Activated CD4-positive, alpha-beta T cell treated with anti-CD3 and anti-CD28 coated beads, Interleukin-2, Interleukin-4, amounts not matched to agents 100 ng/mL and 50 ng/mL, durations not matched to agents 16 hours and 8 hours (primary cell): ENCODE measurements at places on chromosomes 6 and 20.

- peak; percentile 50 for DNase-seq
These were observed 26.7 kb upstream of the TFAP2B start for GRCh38 chr6:50791900-50792508.

DNA sequence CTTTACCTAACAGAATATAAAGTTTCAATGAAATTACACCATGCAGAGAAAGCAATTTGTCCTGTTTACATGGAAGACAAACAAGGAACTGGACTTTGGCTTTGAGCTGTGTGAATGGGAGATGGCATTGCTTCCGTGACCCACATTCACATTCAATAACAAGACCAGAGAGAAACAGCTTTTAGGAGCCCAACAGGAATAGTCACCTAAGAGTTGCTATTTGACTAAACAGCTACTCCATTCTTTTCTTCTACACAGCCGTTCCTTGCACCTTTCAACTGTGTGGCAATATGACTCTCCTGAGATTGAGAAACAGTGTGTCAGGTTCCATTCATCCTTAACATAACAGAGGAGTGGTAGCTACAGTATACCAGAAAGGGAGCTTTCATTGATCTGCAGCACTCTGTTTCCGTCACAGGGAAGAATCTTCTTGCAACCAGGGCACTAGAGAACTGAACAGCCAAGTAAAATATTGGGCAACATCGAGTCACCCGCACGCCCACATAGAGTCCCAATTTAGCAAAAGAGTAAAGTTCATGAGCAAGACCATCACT is 355.1 kb downstream of the HAO1 start:
- DNase-seq: no peak

- no peak for DNase-seq
These were observed 14.0 kb upstream of the PLCB1 start for GRCh38 chr20:8118039-8118438.

DNA sequence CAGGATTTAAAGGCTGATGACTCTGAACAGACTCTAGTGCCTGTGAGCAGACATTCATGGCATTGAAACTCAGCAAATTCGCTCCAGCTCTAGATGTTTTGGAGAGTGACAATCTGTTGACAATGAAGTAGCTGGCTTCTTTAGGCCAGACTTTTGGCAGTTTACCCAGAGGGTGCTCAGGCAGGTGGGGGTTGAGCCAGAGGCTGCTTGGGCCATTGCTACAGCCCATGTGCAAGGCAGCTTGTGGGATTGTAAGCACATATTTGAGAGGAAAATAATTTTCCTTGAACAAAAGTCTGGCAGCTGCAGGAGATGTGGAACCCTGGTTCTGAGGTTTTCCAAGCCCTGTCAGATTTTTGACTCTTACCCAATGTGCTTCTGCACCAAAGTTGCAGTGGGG is 311.6 kb downstream of the CDC5L start:
- no peak for DNase-seq

DNA sequence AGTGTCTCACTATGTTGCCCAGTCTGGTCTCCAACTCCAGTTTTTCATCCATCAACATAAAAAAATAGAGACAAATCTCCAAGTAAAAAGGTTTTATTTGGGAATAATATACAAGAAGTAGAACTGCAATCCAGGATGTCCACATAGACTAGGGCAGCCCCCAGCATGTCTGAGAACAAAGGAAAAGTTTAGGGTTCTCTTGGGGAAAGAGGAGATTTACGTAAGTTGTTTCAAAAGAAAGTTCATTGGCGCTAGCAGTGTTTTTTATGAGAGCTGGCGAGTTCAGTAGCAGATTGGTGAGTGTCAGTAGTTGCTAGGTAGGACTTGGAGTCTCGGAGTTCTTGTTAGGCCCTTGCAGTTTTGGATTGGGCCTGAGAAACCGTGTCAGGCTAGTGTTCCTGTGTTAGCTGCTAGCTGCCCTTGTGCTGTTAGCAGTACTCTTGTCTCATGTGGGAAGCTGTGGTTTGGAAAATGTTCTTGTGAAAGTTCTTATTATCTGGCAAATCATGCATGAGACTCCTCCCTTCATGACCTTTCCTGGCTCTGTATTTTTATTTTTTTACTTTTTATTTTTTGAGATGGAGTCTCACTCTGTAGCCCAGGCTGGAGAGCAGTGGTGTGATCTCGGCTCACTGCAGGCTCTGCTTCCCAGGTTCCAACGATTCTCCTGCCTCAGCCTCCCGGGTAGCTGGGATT is 24.7 kb downstream of the TTLL9 start:
- DNase-seq: peak; percentile 31

DNA sequence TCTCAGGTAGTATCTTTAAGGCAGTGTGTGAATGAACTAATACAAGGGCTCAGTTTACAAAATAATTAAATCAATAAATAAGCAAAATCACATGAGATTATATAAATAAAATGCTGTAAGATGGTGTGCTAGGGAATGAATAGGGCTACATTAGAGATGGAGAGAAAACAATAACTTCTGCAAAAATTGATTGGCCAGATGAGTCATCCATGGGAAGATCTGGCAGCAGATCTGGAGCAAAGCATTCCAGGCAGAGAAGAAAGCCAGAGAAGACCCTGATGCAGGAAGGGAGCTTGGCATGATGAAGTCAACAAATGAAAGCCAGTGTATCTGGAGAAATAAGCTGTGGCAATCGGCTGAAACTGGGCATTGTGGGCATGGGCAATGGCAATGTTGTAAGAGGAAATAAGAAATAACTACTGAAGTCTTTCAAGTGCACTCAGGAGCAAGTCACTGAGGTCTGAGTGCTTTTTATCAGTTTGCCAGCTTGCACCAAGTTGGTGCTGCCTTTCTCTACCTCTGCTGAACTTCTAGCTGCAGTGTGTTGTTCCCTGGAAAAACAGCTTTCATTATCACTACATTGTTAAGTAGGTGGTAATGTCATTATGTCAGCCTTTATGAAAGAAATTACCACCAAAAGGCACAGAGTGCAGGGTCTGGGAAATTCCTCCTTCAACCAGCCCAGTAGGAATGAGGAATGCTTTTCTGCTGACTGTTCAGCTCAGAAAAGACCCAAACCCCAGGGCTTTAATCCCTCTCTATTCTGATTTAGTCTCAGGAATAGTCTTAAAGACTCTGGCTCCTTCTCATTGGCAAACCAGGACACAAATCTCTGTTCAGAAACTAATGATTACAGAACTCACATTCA is 231.6 kb downstream of the HTR1B start:
- no peak for DNase-seq

- no peak for DNase-seq
These were observed 189.1 kb downstream of the DTNBP1 start for GRCh38 chr6:15473741-15474161.

- no peak for DNase-seq
These were observed 30.3 kb downstream of the STX7 start for GRCh38 chr6:132482581-132482980.

DNA sequence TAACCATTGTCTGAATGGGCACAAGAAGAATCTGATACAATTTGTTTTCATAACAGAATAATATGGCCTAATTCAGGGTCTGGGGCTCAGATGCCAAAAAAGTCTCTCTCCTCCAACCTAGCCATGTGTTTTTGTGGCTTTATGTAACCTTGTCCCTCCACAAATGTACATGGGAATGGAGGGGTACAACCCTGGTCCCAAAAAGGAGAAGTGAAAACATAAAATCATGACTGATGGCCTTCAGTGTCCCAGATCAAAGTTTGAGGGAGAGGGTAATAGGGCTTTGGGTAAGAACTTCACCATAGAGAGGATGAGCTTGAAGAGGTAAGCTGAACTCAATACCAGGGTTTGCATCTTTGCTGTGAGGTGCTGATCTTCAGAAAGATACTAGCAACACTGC is 136.3 kb upstream of the BACH2 start:
- DNase-seq: no peak

GRCh38 chr6:116106146-116106545 is 5.5 kb downstream of the NT5DC1 start:
- DNase-seq: no peak

DNA sequence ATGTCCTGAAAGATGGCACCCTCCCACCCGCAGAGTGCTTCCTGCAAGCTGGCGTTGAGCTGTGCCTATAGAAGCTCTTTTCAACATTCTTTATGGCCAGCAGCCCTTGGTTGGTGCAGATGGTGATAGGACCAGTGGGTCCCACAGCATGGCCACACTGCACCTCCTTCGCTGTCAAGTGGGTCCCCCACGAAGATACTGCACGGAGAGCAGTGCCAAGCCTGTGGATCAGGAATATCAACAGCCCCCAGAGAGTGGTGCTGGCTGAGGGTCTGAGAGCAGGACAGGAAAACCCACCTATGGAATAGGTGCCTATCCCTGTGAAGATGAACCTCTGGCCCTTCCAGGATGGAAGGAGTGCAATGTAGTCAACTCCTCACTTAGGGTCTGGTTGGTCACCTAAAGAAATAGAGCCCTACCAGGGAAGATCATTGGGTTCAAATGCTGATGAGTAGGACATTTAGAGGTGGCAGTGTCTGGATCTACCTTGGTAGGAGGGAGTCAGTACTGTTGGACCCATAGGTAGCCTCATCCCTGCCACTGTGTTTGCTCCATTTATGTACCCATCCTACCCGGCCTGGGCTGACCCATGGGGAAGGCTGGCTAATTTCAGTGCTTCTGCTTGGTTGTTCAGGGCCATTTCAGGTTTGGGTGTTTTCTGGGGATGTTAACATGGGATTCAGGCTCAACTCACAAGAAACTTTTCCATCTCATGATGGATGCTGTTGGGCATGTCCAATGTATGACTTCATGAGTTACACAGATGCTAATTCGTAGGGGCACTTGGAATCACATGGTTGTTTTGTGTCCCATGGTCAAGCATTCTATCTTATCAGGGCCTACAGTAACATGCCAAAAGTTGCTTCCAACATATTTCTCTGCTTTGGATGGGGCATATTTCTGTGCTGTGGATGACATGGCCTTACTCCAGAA is 33.4 kb upstream of the MICB start:
- DNase-seq: no peak

DNA sequence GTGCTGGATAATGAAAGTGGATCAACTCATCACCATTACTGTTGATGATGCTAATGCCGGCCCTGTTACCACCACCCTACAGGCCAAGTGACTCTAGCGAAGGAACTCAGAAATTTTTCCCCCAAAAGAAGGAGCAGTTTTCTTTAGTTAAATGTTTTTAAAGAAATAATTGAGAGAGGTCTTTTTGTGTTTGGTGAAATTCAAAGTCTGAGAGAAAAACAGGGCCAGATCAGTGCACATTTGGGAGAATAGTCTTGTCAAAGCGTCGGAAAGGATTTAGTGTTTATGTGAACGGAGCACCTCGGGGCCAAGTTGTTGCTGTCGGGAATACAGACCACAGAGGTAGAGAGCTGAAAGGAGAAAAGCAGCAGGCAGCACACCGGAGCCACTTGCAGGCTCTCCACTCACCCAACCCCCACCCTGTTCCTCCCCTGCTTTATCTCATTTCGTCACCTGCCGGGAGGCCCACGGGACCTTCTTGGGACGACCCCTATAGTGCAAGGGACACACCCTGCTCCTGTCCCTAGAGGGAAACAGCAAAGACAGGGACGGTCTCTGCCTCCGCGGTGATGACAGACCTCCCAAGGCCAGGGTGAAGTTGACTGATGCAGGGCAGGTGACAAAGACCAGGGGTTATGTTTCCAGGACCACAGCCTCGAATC is 6.8 kb downstream of the TFAP2B start:
- no peak for DNase-seq

GRCh38 chr6:55968926-55969325 is 93.5 kb upstream of the BMP5 start:
- DNase-seq: no peak

DNA sequence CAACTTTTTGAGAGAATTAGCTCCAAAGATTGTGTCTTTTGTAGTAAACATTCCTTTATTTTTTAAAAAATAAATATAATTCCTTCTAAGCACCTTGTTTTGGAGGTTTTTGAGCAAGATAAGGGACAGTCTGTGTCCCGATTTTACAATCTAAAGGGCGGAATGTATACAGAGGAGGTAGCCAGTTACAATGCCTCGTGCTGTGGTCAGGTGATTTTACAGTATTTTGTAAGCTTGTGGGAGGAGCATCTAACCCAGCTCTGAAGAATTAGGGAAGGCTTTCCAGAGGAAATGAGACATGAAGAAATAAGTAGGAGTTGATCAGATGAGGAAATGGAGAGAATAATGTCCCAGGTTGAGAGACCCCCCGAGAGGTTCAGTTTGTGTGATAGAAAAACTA is 1.3 kb downstream of the HINT3 start:
- no peak for DNase-seq

DNA sequence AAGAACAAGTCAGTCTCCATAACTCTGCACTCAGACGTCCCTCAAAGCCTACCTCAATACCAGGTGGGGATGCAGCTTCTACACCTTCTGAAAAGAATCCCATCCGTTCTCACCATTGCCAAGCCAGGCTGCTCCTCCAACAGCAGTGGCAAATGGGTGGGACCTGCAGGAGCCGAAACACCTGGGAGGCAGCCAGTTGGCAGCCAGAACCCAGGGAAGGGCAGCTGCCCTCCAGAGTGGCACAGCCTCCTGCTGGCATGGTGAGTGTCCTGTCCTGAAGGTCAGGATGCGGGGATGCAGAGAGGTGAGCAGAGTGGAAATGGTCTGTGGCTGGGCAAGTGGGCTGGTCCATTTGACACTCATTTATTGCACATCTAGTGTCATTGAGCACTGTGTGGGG is 210.6 kb upstream of the CDH4 start:
- DNase-seq: no peak

DNA sequence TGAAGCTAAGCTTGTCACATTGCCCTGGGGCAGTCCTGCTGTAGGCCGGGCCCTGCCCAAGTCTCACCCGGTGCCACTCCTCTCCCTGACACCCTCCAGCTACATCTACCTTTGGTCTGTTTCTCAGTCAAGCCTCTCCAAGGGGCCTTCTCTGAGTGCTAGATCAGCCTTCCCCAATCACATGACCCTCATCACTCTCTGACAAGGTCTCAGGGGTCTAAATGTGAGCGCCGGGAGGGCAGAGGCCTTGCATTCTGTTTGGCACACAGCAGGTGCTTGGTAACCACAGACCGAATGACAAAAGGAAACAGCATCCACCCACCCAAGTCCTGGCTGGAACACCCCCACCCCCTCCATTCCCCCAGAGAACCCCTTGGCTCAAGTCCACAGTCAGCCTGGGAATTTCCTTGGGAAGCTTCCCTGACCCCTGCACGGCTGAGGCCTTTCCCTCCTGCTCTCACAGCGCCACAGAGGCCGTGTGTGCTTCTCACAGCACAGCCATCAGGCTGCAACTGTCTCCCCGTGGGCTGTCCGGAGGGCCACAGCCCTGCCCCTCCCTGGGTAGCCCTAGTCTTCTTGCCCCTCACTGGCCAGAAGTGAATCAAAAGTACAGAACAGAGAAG is 32.9 kb downstream of the PKIG start:
- no peak for DNase-seq
